Activated gamma-delta T cell treated with Interleukin-2 at 50 U/mL for 16 hours (primary cell): ENCODE measurements at places on chromosomes 5 and 9.

GRCh38 chr9:133226219-133227171 is 17.4 kb upstream of the OBP2B start:
- DNase-seq = no peak

DNA sequence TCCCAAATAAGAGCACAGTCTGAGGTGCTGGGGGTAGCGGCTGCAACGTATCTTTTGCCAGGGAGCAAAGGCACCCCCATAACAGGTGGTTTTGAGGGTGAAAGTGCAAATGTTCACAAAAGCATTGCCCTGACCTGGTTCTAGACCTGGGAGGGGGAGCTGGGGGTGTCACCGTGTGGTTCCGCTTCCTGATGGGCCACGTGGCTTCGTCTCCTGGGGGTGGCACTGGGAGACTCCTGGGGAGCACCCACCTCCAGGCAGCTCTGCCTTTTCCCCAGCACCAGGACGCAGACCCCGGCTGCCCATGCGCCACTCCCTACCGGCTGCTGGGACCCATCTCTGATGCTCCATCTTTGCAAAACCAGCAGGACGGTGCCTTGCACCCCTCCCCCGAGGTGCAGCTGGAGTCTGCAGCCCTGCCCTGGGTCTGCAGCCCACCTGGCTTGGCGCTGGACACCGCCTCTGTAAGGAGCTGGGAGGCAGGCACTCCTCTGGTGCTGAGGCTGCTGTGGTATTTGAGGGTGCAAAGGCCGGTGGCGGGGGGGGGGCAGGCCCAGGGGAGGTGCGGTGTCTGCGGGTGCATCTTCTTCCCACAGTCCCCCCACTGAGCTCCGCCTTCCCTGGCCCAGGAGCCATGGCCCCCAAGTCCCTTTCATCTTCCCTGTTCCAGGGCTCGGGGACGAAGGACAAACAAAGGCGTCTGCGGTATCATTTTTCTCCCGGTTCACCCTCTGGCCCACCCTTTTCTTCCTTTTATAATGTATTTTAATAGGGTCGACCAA is 29.8 kb upstream of the RXRA start:
- DNase-seq = no peak

DNA sequence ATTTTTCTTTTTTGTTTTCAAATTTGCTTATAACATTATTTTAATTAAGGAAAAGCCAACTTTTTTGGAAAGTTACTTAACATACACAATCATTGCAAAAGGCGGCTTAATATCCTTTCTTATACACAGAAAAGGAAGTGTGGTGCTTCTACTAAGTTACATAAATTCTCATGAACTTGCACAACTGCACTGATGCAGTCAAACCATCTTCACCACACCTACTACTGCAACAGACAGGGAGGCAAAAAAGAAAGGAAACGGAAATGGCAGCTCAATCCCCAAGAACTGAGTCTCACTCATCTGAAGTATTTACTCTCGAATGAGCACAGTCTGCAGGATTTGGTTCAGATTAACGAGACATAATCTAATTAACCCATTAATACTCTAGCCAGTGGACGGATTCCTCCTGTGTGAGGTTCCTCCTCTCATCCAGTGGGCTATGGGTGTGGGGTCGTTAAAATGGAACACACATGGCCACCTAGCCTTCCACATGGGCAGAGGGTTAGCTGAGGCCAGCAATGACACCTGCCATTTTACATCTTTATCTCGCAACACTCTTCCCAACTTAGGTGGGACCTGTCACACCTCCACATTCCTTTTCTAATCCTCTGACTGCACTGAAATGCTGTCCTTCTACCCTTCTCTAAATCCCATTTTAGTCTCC is 30.0 kb downstream of the GOLM1 start:
- DNase-seq = no peak

GRCh38 chr9:79107911-79108676 is 463.7 kb upstream of the TLE4 start:
- DNase-seq = no peak

- no peak for DNase-seq
Observed at GRCh38 chr5:55855509-55855908, 4.4 kb downstream of the IL31RA start.

DNA sequence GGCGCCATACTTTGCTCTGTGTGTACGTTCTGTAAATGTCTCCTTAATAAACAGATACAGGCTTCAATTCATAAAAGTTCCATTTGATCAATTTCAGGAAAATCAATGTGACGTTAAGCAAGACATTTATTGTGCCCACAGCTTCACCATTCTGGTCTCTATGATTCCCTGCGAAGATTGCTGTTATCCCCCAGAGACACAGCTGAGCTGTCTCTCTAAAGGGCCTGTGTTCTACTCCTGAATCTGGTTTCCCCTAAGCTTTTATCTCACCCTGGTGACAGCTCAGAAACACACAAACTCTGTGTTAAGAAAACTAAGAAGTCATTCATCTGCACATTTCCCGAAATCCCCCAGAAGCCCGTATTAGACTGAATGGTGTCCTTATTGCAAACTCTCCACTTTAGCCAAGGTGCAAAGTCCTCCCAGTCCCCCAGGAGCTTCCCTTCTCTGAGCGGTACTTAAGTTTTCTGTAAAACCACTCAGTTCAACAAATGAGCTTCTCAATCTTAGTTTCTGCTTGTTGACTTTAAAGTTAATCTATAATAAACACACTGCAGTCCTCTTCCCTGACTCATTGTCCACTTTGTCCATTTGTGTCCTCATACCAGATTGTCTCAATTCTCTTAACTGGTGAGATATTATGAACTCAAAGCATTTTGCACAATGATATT is 1.4 kb upstream of the C5orf15 start:
- DNase-seq = no peak

- DNase-seq = no peak
Observed at GRCh38 chr5:144135113-144135762, 35.2 kb downstream of the YIPF5 start.

- no peak for DNase-seq
Observed at GRCh38 chr5:127369796-127370195, 79.2 kb downstream of the MEGF10 start.

- no peak for DNase-seq
Observed at GRCh38 chr5:160048131-160048530, 39.2 kb downstream of the TTC1 start.

GRCh38 chr5:969408-969839 is 39.2 kb upstream of the NKD2 start:
- DNase-seq = no peak

DNA sequence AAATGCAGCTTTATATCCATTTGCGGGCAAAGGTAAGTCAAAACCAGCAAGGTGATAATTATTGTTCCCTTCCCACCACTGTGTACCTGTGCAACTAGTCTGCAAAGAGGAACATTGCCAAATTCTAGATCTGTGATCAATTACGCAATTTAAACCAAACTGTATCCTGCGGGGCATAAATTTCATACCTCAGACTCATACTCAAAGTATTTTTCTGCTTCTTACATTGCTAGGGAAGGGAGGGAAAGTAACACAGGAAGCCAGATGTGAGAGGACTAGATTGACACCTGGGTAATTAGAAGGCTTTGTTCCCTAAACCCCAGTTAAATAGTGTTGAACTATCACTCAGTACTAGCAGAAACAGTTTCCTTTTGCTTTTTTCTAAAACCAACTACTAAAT is 240.2 kb upstream of the ZNF608 start:
- DNase-seq = no peak

DNA sequence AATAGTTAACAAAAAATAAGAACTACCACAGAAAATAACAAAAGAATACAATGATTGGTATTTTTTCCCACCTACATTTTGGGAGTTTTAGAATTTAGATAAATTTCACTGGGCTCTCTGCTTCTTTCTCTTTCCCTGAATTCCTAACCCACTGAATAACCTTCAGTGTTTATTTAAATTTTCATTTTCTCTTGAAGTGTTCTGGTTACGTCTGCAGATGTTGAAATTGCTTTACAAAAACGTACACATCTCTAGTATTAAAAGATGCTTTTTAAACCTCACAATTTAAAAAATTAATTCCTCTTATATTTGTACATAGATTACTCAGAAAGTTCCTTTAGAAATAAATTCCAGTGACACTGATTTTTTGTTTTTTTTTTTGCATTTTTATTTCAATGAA is 158.7 kb upstream of the TUT7 start:
- no peak for DNase-seq

GRCh38 chr9:95901506-95901905 is 26.0 kb downstream of the ERCC6L2 start:
- DNase-seq = no peak

DNA sequence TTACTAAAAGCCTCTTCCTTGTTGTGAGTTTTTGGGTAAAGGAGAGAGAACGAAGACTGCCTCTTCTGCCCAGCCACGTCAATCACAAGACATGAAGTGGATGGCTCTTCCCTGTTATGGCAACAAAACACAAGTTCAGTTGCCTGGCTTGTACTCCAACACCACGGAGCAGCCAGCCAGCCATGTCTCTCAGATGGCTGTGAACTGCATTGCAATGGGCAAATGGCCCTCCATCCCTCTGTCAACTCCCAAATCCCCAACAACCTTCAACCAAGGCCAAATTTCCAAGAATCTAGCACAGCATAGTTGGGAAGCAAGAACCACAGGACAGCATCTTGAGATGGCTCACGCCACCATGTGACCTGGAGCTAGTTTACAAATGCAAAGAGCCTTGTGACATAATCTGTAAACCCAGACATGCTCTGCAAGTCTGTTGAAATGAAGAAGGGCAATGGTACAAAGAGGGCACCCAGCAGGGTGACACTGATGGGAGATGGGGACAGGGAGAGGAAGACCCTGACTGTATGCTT is 53.9 kb downstream of the ZNF366 start:
- DNase-seq = no peak

- DNase-seq = no peak
Observed at GRCh38 chr5:4643190-4643589, 496.9 kb upstream of the ADAMTS16 start.

- DNase-seq = no peak
Observed at GRCh38 chr5:14451871-14452270, 129.7 kb upstream of the OTULINL start.

- DNase-seq = no peak
Observed at GRCh38 chr9:113665064-113665463, 201.5 kb downstream of the RGS3 start.

GRCh38 chr9:113186137-113186755 is 34.8 kb downstream of the FKBP15 start:
- DNase-seq = no peak

DNA sequence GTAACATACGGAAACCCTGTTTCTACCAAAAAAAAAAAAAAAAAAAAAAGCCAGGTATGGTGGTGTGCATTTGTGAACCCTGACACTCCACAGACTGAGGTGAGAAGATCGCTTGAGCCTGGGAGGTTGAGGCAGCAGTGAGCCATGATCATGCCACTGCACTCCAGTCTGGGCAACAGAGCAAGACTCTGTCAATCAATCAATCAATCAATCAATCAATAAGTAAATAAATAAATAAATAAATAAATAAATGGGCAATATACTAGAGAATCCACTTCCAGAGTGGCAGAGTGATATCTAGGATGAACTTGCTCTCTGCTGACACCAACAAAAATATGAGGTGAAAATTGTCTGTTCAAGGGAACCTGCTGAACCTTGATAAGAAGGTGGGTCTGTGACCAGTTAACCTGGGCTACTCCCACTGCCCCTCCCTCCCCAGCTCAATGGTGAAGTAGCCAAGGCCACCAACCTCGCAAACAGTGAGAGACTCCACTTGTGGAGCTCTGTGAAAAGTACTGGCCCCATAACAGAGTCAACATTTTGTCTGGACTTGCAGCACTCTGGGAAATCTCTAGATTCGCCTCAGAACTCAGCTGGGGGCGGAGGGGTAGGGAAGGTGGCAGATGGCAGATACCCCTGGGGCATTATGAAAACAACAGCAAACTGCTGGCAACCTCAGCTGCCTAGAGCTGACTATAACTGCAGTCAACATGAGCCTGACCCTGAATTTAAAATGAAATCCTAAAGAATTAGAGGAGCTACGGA is 163.7 kb downstream of the ROR2 start:
- DNase-seq = no peak

- no peak for DNase-seq
Observed at GRCh38 chr9:83006378-83006777, 56.6 kb downstream of the RASEF start.

DNA sequence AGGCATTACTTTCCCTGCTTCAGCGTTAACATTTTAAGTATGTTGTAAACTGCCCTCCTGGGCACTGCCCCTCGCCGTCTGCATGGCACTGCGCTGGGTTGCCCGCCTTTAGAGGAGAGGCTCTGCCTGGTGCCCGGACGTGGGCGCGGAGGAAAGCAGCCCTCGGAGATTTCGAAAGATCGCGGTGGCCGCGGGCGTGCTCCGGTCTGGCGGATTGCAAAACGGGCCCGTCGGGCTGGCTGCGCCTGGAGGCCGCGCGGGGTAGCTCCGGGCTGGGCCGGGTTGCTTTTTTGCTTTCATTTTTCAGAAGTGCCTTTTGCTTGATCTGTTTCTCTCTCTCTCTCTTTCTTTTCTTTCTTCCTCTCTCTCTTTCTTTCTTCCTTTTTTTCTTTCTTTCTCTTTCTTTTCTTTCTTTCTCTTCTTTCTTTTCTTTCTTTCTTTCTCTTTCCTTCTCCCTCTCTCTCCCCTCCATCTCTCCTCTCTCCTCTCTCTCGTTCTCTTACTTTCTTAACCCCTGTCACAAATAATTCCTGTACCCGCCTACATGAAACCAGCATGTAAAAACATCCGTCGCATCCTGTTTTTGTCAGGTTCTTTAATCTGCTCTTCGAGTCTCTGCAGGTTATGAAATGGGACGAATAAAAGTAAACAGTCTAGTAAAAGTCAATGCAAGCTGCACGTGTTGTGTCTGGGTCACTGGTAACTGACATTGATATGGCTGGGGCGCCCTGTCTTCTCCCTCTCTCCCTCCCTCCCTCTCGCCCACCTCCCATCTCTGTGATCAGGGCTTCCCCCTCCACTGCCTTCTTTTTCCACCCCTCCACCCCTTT is 1.7 kb downstream of the FST start:
- peak; percentile 45 for DNase-seq

DNA sequence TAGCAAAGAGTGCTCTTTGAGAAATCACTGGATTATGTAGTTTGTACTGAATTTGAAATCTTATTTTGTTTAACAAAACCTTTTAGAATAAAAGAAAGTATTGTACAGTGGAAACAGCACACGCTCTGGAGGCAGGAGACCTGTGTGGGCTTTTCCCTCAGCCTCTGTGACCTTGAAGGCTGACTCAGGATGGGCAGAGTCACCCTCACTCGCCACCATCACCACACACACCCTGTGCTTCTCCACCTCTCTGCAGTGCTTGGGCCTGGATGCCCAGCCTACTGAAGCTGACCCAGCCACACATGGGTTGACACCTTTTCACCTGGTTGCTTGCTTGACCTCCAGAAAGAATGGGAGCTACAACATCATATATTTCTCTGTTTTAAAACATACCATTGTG is 19.6 kb downstream of the ANGPTL2 start:
- no peak for DNase-seq

- DNase-seq = no peak
Observed at GRCh38 chr9:13586587-13587374, 307.3 kb upstream of the MPDZ start.

GRCh38 chr5:1476967-1477310 is 31.7 kb upstream of the SLC6A3 start:
- no peak for DNase-seq

GRCh38 chr9:4689687-4690104 is 10.3 kb downstream of the CDC37L1 start:
- DNase-seq = no peak
